WERI-Rb-1 (cell line): ENCODE measurements at places on chromosomes 2 and 18.

- no peak for DNase-seq
Measured at GRCh38 chr2:204948822-204949221, 403.5 kb downstream of the PARD3B start.

GRCh38 chr2:157900203-157900602 is 24.1 kb upstream of the ACVR1 start:
- no peak for DNase-seq

DNA sequence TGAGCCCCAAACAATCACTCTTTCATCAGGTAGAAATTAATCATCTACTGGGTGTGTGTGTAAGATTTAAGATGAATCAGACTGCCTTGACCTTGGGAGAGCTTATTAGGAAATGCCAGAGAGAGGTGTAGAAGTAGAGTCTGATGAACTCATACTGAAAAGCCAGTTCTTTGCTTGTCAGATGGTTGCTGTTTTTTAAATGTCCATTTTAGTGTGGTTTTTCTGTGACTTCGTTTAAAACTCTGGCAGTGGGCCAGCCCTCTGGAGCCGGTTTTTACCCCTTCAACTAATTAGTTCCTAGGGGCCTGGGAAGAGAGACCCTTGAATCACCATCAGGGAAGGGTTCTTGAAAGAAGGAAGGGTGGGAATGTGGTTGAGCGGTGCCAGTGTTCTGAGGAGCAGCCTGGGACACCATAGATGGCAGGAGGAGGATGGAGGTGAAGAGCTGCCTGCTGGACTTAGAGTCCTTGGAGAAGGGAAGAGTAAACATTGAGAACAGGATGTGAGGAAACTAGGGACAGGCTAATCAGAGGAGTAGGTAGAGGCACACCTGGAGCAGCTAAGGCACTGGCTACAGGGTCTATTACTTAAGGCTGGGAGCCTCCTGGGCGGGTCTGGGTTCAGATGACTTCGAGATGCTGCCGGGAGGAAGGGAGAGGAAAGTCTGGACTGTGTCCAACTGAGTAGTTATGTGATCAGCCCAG is 66.1 kb downstream of the LRRFIP1 start:
- no peak for DNase-seq

DNA sequence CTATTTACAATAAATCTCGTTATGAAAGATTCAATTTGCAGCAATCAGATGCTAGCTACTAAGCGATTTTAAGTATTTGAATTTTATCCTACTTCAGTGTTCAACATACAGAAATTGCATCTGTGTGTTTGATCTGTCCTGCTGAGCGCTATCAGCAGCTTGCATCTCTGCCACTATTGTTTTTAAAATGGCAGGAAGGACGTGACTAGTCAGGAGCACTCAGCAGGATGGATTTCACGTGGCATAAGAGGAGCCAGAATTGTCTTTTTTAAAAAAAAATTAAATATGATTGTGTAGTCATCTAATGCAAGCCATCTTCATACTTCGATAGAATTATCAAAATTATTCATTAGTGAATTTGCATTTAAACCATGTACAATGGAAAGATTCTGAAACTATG is 2.8 kb upstream of the KLHL14 start:
- no peak for DNase-seq

DNA sequence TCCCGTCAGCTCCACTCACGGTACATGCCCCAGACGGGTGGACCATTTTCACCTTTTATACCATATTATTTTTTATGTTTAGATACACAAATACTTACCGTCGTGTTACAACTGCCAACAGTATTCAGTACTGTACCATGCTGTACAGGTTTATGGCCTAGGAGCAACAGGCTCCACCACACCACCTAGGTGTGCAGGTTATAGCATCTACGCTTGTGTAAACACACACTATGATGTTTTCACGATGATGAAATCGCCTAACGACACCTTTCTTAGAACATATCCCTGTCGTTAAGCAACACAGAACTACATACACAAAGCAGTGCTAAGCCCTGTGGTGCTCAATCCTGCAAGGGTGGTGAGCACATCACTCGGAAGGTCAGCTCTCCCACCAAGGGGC is 24.5 kb downstream of the NDUFA10 start:
- DNase-seq = no peak

GRCh38 chr2:109218792-109219126 is 89.8 kb downstream of the SH3RF3 start:
- DNase-seq = no peak
